ENCODE measurements at places on chromosomes 16 and 17.

GRCh38 chr16:17556276-17557052, 85.7 kb upstream of the XYLT1 start:
- no peak for DNase-seq

DNA sequence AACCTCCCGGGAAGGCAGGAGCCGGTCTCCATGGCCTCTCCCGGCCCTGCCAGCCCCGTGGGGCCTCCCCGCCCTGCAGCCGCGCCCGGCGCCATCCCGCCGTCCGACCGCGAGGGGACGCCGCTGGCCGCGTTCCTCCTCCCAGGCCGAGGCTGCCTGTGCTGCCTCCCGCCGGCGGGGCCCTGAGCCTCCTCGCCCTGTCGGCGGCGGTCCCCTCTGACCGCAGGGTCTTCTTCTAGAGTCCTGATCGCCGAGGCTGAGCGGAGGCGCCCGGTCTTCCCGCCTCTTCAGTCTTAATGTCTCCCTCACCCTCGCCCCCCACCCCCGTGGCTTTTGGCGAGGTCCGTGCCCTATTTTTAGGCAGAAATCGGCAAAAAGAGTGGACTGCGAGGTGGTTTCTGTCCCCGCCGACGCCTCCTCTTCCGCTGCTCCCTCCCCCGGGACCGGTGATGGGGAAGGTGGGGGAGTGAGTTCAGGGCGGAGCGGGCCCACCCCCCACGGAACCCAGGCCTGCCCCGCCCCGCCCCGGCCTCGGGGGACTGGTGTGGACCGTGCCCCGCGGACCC, 794 bp upstream of the CPNE7 start:
- peak; percentile 39 for DNase-seq

DNA sequence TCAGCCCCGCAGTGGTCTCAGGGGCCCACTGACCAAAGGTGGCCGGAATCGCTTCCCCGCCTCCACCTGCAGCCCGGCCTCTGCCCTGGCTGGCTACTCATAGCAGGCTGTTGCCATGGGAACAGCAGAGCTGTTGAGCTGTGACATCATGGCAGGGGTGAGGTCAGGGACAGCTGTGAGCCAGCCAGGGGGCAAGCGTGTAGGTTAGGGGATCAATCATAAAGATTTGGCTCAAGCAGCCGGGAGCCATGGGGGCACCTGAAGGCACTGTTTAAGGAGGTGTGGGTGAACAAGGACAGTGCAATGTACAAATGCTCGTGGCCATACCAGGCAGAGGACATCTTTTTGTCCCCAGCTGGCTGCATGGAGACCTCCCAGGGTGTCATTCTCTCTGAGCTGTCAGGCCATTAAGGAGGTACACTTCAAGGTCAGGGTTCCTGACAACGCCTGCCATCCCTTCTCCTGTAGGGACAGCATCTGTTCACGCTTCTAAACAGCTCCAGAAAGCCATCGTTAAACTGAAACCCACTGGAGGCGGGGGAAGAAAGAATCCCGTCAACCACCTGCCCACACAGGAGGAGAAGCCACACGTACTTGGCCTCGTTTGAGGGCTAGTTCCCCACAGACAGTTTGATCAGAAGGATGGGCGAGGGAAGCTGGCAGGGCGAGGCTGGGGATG, at the start of gene CEP295NL:
Gene CEP295NL (minus strand): TSS at position 101 of the 679 bp plus-strand sequence. CDS start 1,373 bp downstream, outside the sequence.
- DNase-seq, result no peak

DNA sequence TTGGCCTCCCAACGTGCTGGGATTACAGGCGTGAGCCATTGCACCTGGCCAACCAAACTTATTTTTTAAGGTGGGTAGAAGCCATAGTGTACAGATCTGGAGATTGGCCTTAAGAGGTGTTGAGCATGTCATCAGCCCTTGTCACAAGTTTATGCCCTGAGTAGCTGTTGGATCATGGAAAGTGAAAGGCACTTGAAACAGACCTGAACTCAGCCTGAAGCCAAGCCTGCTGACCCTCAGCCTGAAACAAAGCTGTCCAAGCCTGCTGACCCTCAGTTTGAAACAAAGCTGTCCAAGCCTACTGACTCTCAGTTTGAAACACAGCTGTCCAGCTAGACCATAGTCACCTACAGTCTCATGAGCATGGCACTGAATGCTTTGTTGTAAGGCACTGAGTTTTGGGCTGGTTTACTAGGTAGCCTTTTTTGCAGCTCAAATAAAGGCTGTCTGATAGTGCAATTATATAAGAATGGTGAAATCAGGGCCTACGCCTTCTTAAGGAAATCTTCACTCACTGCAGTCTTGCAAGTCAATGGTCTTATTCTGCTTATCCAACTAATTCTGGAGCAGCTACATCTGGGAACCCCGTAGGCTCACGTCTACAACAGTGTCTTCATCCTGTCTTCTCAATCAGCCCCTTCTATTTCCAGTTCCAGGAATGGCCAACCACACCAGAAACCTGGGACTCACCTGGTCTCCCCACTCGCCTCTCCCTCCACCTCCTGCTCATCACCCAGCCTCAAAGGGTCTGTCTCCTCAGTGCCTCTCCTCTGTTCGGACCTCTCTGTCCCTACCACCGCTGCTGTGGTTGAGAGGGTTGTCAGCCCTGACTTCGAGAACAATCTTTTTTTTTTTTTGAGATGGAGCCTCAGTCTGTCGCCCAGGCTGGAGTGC, 2.9 kb upstream of the NPIPB15 start:
- no peak for DNase-seq

DNA sequence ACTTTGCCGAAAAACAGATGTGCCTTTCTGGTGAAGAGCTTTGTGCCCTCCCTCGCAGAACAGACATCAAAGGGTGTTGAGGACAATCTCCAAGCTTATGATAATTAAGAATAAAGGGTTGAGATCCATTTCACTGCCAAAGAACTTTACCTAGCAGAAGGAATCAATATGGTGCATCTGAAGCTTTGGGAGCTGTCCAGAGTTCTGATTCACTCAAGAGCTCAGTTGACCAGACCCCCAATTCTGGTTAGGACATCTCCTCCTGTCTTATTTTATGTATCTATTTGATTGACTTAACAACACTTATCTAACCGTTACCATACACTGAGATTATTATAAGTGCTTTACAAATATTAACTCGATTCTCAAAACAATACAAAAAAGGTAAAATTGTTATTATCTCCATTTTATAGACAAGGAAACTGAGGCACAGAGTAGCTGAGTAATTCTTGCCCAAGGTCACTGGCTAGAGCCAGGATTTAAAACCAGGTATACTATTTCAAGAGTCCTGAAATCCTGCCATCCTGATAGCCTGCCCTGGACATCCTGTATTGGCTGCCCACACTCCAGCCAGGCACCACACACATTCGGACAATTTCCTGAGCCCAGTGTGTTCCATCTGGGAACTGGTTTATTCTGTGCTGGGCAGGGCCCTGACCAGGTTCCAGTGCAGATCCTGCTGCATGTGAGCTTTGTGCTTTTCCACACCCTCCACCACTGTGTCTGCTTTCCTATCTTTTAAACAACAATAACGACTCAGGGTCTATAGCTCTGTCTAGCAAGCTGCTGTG, 29.8 kb downstream of the PITPNM3 start:
- DNase-seq, result no peak

DNA sequence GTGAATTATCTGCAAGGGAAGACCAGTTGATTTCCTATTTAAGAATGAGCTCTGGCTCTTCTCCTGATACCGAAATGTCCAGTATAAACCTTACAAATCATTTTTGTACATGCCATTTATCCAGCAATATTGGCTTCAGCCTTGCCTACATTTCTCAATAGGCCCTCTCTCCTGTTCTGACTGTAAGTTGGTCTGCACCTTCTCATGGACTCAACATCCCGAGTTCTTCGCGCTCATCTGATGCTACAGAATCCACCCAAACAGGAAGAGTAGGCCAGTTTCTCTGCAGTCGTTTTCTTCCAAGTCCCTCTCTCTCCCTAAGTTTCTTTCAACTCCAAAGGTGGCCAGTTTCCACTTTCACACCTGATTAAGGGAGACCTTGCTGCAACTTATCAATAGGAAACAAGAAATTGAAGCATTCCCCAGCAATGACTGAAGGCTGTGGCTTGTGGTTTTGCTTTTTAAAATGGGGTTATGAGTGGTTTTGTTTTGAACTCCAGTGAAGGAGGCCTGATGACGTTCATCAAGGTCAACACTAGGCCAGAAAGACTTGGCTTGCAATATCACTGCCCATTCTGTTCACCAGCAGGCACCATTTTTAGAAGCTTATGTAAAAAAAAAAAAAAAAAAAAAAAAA, 383.0 kb downstream of the MAF start:
- DNase-seq, result no peak

GRCh38 chr16:30444231-30445148, 1.2 kb downstream of the SEPHS2 start:
- no peak for DNase-seq

DNA sequence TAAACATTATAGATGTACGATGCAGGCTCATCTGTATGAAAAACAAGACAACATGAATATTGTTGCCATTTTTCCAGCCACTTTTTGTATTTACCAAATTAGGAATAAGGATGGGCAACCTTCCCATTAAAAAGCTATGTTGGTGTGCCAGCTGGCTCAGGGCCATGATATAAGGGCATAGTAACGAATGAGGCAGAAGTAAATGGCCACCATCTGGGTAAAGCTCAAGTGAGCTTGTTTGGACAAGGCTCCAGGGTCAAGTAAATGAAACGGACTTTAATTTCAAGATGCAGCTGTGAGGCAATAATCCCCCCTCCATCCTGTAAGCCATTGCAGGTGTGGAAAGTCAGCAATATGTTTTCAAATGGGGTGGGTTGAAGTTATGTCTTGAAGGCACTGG, 930.9 kb upstream of the CDH8 start:
- no peak for DNase-seq

DNA sequence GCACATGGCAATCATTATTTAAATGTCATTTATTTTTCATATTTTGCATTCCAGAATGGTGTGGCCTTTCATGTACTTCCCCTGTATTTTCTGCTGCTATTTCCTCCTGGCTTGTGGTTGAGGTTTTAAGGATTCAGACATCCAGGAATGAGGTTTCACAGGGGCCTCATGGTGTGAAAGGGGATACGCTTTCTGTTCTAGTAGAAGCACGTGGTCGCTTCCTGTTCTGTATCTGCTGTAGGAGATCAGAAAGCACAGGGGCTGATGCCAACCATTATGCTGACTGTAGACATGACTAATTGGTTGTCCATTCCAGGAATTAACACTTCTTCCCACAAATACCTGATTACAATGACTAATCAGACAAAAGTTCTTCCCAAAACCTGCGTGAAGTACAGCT, 405.9 kb downstream of the SHISA9 start:
- no peak for DNase-seq

DNA sequence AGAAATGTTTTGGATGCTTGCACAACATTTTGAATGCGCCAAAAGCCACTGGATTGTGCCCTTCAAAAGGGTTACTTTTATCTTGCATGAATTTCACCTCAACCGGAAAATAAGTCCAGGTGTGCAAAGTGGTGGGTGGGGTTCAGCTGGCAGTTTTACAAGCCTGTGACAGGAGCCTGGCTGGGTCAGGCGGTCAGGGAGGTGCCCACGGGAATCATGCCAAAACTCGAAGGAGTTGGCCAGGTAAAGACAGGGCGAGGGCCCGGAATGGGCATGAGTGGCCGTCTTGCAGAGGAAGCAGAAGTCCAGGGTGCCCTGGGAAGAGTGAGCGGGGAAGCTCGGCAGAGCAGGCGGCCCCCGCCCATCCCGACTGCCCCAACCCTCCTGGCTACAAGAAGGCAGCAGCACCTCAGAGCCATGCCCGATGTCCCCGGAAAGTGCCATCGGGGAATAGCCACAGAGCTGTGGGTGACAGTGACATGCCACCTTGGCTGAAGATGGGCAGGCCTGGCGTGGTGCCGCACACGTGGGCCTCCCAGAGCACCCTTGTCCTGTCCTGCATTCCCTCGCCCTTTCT, 19.1 kb upstream of the CACNG1 start:
- no peak for DNase-seq

GRCh38 chr17:63819585-63820537, 7.4 kb upstream of the PSMC5 start:
- no peak for DNase-seq

DNA sequence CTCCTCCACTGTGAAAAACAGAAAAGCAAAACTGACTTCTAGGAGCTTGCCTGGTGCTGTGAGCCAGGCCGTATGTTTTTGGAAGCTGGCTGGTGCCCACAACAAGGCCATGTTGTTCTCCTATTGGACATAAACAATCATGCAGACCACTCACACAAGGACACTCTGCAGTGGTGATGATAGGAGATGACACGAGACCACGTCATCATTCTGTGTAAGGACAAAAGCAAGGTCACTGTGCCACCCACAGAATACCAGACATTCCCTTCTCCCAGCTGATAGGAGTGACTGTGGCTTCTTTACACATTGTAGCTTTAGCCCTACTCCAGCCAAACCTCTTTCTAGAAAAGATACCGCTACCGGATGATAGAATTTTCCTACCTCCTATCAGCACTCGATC, 47.7 kb upstream of the LCMT1 start:
- DNase-seq, result no peak

- no peak for DNase-seq
Measured at GRCh38 chr16:1978476-1979120, 2.7 kb downstream of the NOXO1 start.

- DNase-seq, result no peak
Measured at GRCh38 chr17:14203388-14203787, 33.3 kb downstream of the CDRT15 start.

GRCh38 chr17:44066204-44066930, at the start of gene LSM12:
Gene LSM12 (minus strand): TSS chr17:44066671. CDS start chr17:44066587, 84 bp downstream.
- peak; percentile 85 for DNase-seq

DNA sequence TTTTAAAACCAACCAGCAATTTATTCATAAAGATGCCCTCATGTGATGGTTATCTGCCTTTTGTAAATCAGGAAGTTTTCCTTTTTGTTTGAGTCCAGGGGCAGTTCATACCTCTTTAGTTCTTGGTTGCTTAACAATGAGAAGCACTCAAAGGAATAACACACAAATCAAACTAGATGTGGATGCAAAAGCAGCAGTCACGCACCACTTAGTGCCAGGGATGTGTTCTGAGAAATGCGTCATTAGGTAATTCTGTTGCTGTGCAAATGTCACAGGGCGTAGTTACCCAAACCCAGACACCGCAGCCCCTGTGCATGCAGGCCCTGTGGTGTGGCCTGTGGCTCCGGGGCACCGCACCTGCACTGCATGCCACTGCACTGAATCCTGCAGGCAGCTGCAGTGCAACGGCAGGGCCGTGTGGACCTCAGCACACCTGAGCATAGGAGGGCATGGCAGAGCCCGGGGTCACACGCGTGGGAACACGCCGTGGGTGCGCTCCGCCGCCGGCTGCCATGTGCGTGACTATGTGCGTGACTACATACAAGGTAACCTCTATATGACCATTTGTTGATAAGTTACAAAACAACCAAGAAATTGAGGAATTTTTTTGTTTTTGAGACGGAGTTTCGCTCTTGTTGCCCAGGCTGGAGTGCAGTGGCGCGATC, 39.6 kb downstream of the PKD1 start:
- no peak for DNase-seq

Data from stimulated activated CD8-positive, alpha-beta memory T cell treated with anti-CD3 and anti-CD28 coated beads, Interleukin-15, amount 100 ng/mL, for 24 hours (primary cell).